GM04503 (cell line): ENCODE measurements at places on chromosomes 12 and 14.

DNA sequence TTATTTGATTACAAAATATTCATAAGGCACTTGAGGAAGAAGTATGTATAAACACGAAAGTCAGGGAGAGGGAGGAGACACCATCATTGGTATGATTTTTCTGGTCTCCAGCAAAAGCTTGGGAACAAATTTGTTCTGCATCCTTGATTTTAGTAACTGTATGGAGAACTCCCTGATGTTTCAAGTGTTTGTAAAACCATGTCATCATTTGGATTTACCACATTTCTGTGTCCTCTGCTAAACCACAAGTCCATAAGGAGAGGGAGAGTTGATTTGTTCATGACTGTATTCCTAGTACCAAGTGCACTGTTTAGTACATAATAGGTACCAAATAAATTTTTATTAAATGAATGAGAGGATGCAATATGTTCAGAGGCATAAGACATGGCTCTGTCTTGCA lies 181.1 kb downstream of the BTG1 start:
- no peak for DNase-seq

DNA sequence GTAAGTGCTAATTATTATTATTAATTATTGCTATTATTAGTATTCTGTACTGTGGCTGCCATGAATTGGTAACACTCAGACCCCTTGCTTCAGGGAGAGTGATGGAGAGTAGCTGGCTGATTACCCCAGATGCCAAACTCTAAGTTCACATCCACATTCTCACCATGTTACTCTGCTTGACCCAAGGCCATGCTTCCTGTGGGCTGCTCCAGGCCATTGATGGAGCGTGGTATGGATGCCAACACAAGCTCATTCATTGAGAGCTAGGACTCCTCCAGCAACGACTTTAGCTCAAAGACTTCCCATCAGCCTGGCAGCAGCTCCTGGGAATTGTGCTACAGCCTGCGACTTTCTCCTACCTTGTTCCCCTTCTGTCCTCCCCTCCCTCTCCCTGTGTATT lies 233.4 kb downstream of the MSRB3 start:
- no peak for DNase-seq

- DNase-seq: no peak
Observed at GRCh38 chr12:27705263-27705662, 5.4 kb upstream of the MRPS35 start.

DNA sequence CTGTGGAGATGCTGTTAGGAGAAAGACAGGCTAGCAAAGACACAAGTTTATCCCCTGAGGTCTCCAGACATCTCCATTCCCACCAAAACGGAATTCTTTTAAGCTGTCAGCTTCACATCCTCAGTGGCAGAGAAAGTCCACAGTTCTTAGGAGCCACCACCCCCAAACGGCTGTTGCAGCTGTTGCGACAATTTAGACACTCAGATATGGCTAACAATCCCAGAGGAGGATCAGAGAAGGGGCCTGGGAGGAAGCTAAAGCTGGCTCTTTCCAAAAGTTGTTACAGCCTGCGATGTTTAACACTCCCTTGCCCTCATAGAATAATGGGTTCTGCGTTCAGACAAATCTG lies 1.9 kb upstream of the ATP5MC2 start:
- DNase-seq: no peak

DNA sequence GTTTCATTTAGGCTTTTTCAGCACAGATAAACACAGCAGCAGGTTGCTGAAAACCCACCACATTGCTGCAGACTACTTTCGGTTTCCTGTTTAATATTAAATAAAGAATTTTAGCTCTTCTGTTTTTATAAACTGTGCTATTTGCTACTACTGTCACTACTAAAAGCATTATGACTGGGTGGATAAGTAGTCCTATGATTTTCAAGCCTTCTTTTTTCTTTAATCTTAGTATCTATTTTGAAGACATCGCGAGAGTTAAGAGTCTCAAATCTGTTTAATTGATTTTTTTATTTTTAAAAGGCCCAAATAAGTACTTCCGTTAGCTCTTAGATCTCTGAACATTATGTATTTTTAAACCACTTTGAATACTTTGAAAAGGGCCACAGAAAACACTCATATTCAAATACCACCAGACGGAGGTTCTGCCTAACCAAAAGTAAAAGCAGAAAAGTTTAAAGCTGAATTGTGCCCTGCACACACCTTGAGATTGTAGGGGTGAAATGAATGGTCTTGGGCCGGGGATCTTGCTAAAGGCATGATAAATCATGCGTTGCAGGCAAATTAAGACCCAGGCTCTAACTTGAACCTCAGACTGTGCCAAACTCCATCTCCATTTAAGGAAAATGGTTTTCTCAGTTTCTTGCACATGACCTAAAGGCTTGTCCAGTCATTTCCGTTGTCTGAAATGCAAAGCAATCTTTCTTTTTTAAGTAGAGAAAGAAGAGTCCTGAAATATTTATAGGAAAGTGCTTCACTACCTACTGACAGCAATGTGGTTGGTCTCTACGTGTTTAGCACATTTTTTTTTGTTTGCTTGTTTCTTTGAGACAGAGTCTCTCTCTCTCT lies 13.6 kb upstream of the FOXN3 start:
- DNase-seq: no peak

DNA sequence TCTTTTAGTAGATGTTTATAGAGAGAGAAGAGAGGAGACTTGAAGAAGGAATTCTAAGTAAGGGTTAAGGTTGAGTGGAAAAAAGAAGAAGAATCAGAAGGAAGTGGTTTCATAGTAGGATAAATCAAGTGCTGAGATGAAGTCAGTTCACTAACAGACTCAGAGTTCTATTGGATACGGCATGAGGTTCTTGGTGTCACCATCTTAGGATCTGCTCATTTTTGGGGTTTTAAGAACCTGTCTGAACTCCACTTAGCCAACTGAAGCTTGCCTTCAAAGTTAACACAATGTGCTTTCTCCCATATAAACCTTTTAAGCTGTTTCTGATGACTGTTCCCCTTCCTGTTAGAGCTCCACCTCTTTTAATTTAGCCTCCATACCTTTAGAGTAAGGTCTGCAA lies 152.6 kb downstream of the PRKCH start:
- no peak for DNase-seq
